ENCODE measurements at places on chromosomes 12 and 14.

DNA sequence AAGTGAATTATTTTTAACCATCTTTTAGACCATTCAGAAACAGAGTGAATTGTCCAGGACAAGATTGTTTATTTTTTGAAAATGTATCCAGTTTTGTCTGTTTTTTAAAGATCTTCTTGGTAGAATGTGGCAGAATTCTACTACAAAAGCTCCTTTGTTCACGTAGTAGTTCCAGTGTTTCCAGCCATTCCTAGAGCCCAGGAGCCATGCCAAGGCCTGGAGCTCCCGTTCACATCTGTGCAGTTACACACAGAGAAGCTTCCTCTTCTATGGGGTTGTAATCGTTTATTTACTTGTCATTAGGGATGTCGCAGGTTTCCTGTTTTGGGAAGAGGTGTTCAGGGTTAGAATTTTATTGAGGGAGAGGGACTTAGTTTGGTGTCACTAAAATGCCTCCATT, 409.8 kb downstream of the NPAS3 start:
- DNase-seq: no peak

DNA sequence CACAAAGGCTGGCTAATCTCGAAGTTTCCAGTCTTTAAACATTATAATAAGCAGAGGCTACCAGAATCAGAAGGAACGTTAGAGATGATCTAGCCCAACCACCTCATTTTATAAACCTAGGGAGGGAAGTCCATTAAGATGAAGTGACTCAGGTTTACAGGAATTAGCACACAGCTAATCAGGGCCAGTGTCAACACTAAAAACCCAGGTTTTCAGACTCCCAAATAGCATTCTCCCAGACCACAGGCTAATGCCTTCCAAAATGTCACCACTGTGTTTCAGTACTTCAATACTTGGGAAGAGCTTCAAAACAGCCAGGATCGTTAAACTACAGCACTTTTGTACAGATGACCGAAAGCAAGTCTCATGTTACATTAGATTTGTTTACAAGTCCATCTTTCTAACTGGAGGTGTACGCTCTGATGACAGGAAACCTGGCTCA, 89.2 kb downstream of the FOXN3 start:
- DNase-seq: no peak

DNA sequence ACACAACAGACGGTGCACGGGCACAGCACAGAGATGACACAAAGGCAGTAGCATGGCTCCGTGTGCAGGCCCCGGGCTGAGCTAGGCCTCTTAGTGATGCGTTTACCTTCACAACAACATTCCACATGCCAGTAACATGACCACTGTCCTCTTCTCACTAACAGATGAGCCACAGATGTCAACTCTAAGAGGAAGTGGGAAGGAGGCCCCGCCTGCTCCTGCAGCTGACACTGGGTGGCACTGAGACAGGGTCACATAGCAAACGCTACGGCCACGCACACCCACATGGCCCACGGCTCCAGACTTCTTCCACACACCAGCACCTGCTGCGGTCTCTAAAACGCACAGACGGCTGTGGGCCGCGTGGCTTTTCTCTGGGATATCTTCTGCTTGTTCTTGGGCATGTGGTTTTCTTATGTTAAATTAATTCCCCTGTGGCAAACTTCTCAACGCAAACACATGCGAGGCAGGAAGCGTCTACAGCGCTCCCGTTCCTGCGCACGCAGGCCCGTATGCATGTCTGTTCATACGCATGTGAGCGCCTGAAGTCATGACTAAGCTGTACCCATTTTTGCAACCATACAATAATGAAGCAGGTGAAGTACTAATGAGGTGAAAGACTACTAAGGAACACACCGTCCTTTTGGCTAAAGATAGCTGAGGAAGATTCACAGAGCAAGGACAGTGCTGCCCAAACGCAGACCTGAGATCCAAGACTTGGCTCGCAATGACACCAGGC, 26.8 kb downstream of the AMN start:
- peak; percentile 22 for DNase-seq

DNA sequence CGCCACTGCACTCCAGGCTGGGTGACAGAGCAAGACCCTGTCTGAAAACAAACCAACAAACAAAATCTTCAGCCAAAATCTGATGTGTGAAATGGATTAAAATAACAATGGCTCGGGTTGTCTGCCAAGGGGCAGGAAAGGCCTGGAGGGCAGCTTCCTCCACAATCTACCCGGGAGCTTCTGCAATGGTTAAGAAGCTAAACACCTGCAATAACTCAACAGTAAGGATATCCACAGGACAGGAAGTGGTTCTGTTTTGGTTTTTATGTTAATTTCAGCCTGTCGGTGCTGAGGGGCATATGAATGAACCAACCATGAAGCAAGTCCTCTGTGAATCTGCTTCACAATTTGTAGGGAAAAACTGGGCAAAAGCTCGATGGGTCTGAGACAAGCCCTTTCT, 34.4 kb downstream of the RAD52 start:
- DNase-seq: no peak

GRCh38 chr14:103144085-103144484, 20.8 kb downstream of the TNFAIP2 start:
- no peak for DNase-seq

DNA sequence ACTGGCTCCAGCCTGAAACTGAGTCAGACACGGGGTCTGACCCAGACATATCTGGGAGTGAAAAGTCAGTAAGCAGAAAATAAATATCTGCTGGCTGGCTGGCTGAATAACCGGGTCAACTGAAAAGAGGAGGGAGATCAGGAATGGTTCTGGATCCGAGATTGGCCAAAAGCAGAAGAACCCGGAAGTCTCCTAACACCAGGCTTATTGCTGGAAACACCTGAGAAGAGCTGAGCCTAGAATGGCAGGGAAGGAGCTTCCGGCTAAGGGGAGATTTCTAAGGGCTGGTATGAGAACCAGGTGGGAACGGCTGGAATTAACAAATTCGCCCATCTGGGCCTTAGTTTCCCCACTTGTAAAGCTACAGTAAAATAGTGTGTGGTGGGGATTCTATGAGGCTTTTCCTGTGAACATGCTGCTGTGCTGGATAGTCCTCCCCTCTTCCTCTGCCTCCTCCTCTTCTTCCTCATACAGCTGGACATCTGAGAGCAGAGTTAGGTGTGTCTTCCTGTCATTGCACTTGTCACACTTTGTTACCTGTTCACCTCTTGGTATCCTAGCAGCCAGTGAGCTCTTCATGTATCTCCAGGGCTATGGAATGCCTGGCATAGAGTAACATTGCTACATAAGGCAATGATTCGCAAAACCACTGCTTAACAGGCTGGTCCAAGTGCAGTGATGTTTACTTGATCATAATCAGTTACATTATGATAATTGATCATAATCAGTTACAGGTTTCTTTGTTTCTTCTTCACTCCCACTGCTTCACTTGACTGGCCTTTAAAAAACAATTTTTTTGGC, 2.0 kb upstream of the SHMT2 start:
- DNase-seq: no peak

DNA sequence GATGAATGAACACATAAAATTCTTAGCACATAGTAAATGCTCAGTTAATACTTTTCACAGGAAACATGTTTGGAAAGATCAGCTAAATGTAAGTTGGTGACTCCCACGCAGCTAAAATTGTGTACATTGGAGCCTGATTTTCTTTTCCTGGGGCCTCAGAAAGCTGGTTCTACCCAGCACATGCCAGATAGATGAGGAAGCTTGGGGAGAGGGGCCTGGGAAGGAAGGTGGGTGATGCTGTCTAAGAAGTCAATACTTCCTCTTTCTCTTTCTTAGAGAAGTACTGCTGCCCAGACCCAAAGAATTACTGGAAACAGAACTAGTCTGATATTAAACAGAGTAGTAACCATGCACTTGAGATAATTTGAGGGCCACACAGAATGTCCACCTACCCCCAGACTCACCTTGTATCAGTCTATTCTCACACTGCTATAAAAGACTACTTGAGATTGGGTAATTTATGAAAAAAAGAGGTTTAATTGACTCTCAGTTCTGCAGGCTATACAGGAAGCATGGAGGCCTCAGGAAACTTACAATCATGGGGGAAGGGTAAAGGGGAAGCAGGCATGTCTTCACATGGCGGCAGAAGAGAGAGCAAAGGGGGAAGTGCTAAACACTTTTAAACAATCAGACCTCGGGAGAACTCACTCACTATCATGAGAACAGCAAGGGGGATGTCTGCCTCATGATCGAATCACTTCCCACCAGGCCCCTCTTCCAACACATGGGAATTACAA, 123.3 kb upstream of the MED13L start:
- no peak for DNase-seq
